ENCODE measurements at places on chromosomes 6 and 20. TPM values are rescaled to one million over a fixed set of nuclear protein-coding genes. Genes with fewer than 3 reads are reported as not detected.

MUC21 gene
- total RNA-seq: 0.10 TPM

BTN1A1 gene
- total RNA-seq: 1.4 TPM

GLP1R gene
- total RNA-seq: 42.5 TPM

TPBG gene
- 21.8 TPM for total RNA-seq

GRM1 gene
- 0.23 TPM for total RNA-seq

Data from endothelial cell (in vitro differentiated cells).